DMS79 (cell line): ENCODE measurements at places on chromosomes 6 and 20.

- no peak for DNase-seq
These were observed 247.6 kb downstream of the MYLK4 start for GRCh38 chr6:2502998-2503674.

GRCh38 chr20:36645998-36646397 is at the start of gene SLA2:
TSS of gene SLA2 (minus strand) at chr20:36646196. CDS start at chr20:36641335, 4,861 bp downstream.
- DNase-seq: no peak

- no peak for DNase-seq
These were observed 55.5 kb downstream of the PRDM1 start for GRCh38 chr6:106141441-106142237.

- no peak for DNase-seq
These were observed 123.3 kb downstream of the INSM1 start for GRCh38 chr20:20491110-20491783.

DNA sequence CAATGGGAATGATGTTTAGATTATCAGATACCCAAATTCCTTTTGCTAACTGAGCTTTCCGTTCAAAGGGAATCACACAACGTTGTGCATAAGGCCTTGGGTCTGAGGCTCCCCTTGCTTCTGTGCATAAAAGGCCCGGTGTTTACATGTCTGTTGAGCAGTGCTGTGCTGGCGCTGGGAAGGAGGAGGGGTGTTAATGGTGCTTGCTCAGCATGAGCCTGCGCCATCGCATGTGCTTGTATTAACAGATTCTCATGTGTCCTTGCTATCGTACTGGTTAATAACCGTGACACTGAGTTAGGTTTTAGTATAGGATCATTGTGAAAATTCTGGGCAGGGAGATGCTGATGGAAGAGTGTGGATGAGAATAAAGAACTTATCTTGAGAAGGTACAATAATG is 62.3 kb upstream of the TRAF3IP2 start:
- no peak for DNase-seq

DNA sequence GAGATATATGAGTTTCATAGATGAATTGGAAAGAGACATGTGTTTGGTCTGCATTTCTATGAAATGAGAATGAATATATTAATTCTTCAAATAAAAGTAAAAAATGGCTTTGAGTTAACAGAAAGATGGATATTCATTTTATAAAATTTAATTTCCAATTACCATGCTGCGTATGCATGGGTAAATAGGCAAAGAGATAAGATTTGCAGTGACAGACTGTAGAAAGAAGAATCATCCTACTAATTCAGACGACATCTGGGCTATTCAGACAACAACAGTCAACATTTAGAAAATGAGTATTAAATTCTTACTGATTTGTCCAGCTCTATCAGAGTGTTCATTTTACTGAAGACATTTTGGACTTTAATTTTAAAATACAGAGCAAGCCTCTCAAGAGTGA is 602.2 kb upstream of the NRSN1 start:
- no peak for DNase-seq

GRCh38 chr6:9399916-9400315 is 964.6 kb upstream of the SLC35B3 start:
- DNase-seq: no peak

- DNase-seq: peak; percentile 25
These were observed 5.1 kb upstream of the ADAM33 start for GRCh38 chr20:3686867-3687321.

DNA sequence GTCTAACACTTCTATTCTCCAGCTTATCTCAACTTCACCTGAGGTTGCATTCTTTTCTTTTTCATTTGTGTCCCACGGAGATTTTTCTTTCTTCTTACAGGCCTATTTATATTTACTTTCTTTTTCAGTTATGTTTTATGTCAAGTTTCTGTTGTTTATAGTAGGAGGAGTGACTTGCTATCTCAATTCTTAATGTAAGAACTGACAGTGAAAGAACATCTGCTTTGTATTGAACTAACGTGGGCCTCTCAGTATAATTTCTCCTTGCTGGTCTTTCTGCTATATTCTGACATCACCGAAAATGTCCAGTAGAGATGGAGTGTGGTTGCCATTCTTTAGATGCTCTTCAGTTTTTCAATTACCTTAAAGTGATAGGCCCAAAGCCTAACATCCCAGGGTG is 521.7 kb downstream of the EPM2A start:
- DNase-seq: no peak

- DNase-seq: no peak
These were observed 154.5 kb downstream of the HACE1 start for GRCh38 chr6:104705095-104705707.

- no peak for DNase-seq
These were observed 75.1 kb downstream of the CNBD2 start for GRCh38 chr20:36043441-36043840.

DNA sequence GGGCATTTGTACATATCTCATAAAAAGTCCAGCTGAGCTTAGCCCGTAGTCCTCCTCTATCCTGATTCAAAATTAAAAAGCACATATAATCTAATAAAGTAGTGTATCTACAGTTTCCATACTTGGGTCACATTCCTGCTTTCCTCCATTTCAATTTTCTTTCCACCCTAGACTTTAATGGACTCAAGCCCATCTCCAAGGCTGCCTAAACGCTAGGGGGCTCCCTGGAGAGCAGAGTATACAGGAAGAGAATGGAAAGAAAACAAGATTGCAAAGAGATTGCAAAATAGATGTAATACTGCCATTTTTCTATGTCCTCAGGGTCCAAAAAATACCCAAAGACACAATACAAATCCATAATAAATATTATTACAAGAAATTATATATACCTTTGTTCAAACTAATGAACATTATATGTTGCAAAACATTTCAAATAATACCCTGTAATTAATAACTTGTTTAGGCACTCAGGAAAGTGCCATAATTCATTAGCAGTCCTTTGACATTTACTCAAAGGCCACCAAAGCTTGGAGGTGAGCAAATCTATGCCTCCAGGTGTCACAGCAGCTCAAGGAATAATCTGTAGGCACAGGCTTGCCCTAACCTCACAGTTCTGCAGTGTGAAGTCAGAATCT is 2.4 kb upstream of the MCM3 start:
- peak; percentile 45 for DNase-seq

- DNase-seq: no peak
These were observed 283.7 kb downstream of the BTBD3 start for GRCh38 chr20:12201289-12201991.

DNA sequence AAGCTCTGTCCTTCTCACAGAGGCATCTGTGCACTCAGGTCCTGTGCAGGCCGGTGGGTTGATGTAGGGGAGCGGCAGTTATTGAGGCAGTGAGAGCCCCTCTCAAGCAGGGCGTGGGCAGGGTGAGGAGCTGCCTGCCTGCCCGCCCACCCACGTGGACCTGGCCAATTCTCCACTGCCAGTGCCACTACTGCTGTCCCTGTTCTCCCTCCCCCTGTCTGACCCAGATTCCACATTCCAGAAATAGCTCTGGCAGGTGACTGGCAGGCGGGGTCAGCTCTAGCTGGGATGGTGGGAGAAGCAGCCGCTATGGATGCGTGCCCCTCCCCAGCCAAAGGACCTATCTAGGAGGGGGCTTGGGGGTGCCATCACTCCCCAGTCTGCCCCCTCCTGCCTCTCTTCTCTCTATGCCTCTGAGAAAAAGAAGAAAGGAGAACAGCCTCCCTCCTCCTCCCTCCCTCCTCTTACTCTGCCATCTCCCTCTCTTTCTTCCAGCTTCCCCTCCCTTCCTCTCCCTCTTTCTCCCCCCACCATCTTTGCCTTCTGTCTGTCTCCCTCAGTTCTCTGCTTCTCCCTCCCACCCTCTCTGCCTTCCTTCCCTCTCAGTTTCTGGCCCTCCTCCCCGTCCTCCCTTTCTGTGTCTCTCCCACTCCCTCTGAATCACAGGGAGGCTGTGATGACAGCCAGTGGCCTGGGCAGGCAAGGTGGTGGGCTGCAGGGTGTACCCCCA is 86.5 kb upstream of the MYL9 start:
- no peak for DNase-seq
